ENCODE measurements at places on chromosomes 11 and 22.

DNA sequence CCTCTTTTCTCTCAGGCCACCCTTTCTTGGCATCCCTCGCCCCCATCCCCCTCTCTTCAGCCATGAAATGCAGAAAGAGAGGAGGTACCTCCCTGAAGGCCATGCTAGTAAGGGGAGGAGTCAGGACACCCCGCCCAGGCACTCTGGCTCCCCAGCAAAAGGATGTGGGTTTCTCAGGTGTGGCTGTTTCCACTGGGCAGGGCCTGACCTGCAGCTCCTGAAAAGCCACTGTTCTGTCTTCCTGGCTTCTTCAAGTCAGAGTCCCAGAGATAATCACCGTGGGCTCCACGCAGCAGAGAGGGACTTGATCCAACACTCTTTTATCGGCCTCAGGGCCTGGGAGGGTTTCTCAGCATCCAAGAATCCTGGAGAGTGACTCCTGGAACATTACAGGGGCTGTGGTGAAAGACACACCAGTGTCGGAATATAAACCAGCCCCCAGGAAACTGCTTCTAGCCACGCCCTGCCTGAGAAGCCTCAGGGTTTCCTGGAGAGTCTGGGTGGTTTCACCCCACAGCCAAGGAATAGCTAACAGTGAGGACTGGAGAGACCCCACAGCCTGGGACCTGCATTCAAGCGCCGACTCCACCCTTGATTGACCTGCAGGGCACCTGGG lies 45.7 kb upstream of the TSPAN18 start:
- no peak for DNase-seq

DNA sequence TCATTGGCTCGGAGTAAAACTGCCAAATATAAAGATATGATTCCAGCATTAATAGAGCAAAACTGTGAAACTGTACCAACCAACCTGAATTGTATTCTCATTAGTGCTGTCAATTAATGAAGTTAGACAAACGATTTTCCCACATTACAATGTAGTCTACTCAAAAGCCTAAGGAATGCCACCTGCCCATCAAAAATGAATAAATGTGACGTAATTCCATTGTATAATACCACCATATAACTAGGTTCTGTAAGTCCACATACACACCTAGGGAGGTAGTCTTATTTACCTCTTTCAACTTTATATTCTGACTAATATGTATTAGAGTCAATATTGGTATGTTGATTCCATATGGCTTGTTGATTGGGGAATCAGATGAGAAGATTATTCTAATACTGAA lies 76.2 kb downstream of the FAM76B start:
- DNase-seq, result no peak

DNA sequence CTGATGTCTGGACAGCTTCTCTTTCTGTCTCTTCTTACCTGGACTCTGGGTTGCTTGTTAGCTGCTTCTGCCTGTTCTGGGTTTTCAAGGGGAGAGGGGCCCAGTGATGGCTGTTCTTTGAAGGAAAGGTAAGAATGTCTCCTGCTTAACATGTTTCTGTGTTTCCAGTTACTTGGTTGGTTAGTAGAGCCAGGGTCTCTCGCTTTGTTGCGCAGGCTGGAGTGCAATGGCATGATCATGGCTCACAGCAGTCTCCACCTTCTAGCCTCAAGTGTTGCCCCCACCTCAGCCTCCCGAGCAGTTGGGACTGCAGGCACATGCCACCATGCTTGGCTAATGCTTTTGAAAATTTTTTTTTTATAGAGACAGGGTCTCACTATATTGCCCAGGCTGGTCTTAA lies 126.6 kb downstream of the BCR start:
- no peak for DNase-seq

GRCh38 chr22:19974935-19975706 lies 33.5 kb upstream of the TXNRD2 start:
- peak; percentile 55 for DNase-seq

DNA sequence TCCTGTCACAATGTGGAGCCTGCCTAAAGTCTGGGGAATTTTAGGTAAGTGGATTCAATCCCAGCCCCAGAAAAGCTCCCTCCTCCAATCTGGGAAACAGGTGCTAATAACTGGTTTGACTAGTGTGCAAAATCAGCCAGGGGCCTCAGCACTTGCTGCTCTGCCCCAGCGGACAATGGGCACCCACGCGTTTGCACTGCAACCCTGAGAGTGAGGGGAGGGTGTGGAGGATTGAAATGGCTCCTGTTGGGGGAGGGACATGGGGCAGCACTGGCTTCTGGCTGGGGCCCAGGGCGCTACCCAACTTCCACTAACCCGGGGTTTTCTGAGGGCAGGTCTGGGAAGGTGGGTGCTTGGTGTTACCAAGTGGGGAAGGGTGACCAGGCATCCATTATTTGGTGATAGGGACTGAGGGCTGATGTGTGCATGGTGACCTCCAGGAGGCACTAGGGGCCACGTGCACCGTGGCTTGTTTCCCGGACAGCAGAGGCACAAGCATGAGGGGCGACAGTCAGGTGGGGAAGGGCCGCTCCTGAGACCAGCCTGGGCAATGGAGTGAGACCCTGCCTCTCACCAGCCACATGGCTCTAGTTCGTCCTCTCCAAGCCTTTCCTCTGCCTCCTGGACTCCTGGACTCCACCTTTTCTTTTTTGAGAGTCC lies 4.3 kb upstream of the PNPLA5 start:
- no peak for DNase-seq

DNA sequence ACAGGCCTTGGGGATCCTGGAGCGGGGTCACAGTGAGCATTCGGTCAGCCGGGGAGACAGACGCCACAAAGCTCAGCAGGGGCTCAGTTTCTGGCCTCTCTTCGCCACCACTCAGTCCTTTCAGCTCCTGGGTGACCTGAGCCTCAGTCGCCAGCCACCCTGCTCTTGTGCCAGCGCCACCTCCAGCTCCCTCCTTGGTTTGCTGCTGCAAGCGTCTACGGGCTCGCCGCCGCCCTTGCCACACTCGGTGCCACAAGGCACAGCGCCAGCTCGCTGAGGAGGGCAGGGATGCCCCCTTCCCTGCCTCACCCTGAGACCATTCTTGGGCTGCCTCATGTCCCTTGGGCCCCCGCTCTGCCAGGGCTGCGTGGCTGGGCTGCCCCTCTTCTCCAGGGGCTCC lies 1.5 kb upstream of the EEF1G start:
- no peak for DNase-seq

DNA sequence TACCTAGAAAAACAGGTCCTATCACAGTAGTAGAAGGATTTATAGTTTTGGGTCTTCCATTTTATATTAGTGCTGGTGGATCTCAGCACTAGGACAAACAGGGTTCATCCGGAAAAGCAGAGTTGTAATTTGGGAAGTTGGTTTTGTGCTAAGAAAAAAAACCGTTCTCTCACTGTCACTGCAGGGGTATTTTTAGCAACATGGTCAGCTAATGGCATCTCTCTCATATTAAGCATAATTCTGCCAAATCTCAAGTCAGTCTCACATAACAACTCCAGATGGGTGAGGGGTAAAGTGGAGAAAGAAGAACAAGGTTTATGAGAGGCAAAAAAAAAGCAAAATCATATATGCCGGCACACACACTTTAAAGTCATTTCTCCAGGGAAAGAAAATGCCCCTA lies 51.6 kb upstream of the GDPD4 start:
- DNase-seq, result no peak

- no peak for DNase-seq
Measured at GRCh38 chr11:36257351-36257750, 31.9 kb downstream of the COMMD9 start.

DNA sequence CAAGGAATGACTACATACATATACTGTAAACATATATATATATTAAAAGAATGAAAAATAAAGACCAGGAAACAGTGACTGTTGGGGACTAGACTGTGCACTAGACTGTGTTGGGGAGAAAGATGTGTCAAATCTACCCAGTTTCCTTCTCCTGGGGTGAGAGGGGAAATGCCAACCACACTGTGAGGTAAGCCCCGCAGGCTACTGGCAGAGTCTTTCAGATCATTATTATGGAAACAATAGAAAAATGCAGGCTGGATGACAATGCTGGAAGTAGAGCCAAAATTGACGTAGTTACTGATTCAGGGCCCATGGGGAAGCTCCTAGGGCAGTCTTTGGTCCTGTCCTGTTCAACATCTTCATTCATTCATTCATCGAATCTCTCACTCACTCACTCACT lies 101.4 kb downstream of the C11orf58 start:
- peak; percentile 61 for DNase-seq

GRCh38 chr11:13278609-13279486 lies 1.3 kb downstream of the BMAL1 start:
- no peak for DNase-seq
